Foreskin keratinocyte (primary cell): ENCODE measurements at places on chromosomes 12 and 14.

- no peak for DNase-seq
Measured at GRCh38 chr12:114963846-114964245, 279.9 kb upstream of the TBX3 start.

- peak; percentile 77 for DNase-seq
Measured at GRCh38 chr12:122064025-122064777, 14.4 kb upstream of the MLXIP start.

DNA sequence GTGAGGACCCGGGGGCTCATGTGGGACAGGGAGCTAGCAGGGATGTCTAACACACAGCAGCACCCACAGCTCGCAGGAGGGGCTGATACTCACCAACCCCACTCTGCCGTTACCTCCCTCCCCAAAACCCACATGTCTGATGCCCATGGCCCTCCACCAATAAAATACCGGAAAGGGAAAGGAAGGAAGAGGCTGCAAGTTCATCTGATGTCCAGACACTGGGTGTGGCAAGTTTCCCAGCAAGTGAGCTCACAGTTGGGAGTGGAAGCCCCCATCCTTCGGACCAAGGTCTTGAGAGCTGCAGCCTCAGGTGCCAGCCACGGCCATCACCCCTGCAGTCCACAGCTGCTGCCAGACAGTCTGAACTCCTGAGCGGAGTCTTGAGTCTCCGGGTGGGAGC, 39.3 kb upstream of the DIO3 start:
- DNase-seq, result no peak

DNA sequence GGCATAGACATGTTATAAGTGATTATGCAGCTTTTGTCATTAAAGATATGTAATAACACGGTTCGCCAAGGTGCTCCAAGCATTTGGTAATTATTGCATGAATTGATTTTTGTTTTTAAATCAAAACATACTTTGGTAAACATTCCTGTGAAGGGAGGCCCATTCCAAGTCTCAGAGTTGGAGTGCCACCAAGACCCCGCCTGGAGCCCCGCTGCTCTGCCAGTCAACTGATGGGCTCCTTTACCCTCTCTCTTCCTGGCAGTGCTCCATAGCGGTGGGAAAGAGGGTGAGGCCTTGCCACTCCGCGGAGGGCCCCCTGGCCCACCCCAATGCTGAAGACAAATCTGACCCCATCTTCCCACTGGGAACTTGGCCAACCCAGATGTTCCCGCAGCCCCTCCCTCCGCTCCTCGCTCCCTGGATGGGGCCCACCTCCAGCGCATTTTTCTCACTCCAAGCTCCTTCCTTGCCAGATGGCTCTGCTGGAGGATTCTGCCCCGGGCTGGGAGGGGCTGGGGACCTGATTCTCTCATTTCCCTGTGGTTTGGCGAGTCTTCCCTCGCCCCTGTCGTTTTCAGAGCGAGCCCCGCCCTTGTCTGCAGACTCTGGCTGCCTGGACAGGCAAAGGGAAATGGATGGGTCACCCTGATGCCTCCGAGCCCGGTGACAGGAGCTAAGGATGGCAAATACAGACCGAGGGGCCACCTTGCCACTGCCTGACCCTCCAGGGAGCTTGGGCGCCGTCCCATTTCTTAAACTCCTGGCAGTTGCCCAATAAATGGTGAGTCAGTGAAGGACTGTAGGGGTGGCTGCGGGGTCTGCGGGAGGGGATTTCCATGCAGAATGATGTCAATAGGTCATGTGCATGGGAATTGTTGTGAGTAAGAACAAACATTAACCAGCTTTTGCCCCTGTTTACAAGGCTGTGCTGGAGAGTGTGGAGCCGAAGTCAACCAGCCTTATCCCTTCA, 9.2 kb upstream of the PAPLN start:
- peak; percentile 58 for DNase-seq

DNA sequence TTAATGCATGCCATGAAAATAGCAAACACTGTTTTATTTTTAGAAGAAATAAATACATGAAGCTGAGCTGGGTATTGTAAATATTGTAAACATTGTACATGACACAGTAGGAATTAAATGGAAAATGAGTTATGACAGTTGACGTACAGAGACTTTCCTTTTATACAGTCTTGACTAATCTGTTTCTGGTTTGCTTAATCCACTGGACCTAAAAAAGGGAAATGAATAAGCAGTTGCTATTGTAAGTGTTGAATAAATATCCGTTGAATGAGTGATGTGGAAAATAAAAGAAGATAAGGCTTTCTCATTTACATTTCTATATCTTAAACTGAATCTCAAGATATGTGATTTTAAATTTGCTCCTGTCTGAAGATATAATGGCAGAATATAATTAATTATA, 15.0 kb downstream of the PMCH start:
- no peak for DNase-seq

GRCh38 chr12:14214495-14214894, 151.0 kb upstream of the ATF7IP start:
- no peak for DNase-seq

GRCh38 chr14:54976316-54976715, 50.6 kb downstream of the WDHD1 start:
- DNase-seq, result peak; percentile 67

GRCh38 chr14:35696119-35696518, 113.0 kb downstream of the RALGAPA1 start:
- no peak for DNase-seq

DNA sequence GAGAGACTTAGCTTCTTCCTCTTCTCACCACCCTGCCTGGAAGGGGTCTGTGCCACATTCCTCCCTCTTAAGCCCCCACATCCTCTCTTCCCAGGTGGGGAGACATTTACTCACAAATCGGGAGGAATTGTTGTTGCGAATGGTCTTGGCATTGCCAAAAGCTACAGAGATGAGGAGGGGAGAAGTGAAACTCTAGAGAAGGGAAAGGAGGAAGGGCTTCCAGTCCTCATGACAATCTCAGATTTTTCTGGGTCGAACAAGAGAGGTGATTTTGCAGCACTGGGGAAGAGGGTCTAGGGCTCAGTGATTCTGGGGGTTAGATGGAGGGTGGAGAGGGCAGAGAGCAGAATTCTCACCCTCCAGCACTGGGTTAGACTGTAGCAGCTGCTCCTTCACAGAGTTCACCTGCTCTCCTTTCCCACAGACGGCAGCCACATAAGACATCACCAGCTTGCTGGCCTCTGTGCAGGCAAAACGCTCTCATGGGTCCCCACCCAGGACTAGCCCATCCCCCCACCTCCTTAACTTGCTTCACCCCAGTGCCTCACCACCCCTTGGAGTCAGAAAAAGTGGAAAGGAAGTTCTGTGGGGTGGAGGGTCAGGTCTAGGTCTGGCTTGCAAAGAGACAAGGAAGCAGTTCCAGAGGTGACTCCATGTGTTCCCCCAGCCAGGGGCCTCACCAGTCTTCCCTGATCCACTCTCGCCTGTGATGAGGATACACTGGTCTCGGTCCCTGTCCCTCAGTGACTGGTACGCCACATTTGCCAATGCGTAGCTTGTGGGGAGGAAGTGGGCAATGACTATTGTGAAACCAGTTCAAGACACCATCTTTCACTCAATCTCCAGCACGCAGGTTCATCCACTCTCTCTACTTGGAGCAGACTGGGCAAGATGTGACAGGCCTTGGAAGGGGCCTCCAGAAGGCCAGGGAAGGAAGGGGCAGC, 2.7 kb downstream of the MYO1A start:
- no peak for DNase-seq

- DNase-seq, result peak; percentile 71
Measured at GRCh38 chr12:75236206-75236605, 26.6 kb upstream of the KCNC2 start.

GRCh38 chr12:1840981-1841425, 20.6 kb downstream of the LRTM2 start:
- DNase-seq, result no peak

- no peak for DNase-seq
Measured at GRCh38 chr14:29896354-29896821, 31.3 kb downstream of the PRKD1 start.

- DNase-seq, result no peak
Measured at GRCh38 chr14:55915456-55915855, 202.8 kb upstream of the PELI2 start.

- no peak for DNase-seq
Measured at GRCh38 chr12:130333341-130333740, 4.3 kb upstream of the PIWIL1 start.

GRCh38 chr12:98211909-98212695, 303.3 kb upstream of the TMPO start:
- DNase-seq, result no peak

DNA sequence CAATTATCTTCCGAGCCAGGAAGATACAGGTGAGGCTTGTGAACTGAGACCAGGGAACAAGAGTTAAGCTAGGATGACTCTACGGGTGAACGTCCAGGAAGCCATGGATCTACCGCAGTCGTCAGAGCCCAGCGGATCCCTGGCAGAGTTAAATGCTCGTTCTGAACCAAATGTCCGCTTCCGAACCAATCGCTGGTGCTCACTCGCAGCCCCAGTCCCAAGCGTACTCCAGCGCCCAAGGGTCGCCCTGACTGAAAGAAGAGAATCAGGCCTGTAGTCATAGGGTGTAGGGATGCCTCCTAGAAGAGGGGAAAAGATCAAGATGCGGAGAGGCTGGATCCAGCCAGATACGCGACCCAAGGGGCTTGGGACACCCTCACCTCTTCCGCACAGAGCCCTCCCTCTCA, 283 bp downstream of the VIPAS39 start:
- no peak for DNase-seq

- DNase-seq, result peak; percentile 85
Measured at GRCh38 chr14:69580009-69580577, 5.4 kb upstream of the CCDC177 start.

DNA sequence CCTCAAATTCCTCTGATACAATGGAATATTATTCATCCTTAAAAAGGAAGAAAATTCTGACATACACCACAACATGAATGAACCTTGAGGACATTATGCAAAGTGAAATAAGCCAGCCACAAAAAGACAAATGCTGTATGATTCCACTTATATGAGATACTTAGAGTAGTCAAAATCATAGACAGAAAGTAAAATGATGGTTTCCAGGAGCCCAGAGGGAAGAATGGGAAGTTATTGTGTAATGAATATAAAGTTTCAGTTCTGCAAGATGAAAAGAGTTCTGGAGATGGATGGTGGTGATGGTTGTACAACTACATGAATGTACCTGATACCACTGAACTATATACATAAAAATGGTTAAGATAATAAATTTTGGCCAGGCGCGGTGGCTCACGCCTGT, 18.3 kb downstream of the VWF start:
- no peak for DNase-seq
